ENCODE measurements at places on chromosomes 7 and 10. TPM values are rescaled to one million over a fixed set of nuclear protein-coding genes. Genes with fewer than 3 reads are reported as not detected.
A peak's percentile ranks its signal among the peaks of the same experiment; 100 is the strongest.

DNA sequence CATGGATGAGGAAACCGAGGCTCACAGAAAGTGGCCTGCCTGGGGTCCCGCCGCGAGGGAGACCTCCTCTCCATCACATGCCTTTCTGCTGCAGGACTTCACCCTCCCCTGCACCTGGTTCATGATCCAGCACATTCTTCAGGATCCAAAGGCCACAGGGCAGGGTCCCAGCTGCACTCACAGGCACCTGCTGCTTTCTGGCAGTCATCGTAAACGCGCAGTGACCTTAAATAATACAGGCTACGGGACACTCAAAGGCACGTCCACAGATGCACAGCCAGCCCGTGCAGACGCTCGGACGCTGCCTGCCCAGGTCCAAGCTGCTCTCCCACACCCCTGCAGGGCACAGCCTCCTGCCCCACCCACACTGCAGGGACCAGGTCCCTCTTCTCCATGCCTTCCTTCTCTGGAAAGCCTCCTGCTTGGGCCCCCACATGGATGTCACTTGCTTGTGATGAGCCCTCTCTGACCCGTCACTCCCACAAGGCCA is 49.9 kb downstream of the CALML3 start:
- H3K36me3 ChIP-seq = no peaks in the 10 kb centered on the region
- H3K4me1 ChIP-seq = no peaks in the 10 kb centered on the region
- H3K27ac ChIP-seq = no peak overlapping the region
- DNase-seq = no peak
- H3K27me3 ChIP-seq = no peaks in the 10 kb centered on the region

DNA sequence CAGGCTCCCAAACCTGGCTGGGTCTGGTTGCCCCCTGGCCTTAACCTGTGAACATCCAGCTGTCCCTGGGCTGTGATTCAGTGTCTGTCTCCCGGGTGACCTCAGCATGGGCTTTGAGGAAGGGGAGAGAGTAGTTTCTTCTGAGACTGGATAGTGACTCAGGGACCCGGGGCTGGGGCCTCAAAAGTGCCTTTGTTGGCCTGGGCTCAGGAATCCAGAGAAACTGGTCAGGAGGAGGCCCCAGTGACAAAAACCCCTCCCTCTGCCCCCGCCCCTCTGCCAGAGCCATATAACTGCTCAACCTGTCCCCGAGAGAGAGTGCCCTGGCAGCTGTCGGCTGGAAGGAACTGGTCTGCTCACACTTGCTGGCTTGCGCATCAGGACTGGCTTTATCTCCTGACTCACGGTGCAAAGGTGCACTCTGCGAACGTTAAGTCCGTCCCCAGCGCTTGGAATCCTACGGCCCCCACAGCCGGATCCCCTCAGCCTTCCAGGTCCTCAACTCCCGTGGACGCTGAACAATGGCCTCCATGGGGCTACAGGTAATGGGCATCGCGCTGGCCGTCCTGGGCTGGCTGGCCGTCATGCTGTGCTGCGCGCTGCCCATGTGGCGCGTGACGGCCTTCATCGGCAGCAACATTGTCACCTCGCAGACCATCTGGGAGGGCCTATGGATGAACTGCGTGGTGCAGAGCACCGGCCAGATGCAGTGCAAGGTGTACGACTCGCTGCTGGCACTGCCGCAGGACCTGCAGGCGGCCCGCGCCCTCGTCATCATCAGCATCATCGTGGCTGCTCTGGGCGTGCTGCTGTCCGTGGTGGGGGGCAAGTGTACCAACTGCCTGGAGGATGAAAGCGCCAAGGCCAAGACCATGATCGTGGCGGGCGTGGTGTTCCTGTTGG is at the start of gene CLDN4:
Gene CLDN4 (plus strand): TSS at position 316 of the 903 bp plus-strand sequence. CDS start 206 bp downstream, at position 522.
- no peaks in the 10 kb centered on the region for H3K36me3 ChIP-seq
- no peak for DNase-seq
- no peak within 1 kb of the TSS for H3K27ac ChIP-seq
- no peak within 1 kb of the TSS for H3K4me3 ChIP-seq
- peaks cover 5% of the 10 kb centered on the region for H3K27me3 ChIP-seq

- no peak overlapping the region for H3K4me3 ChIP-seq
- no peak for DNase-seq
- H3K27ac ChIP-seq = no peak overlapping the region
- no peaks in the 10 kb centered on the region for H3K36me3 ChIP-seq
- H3K27me3 ChIP-seq = no peaks in the 10 kb centered on the region
Observed at GRCh38 chr10:114681542-114681941, 23.5 kb upstream of the ABLIM1 start.

DNA sequence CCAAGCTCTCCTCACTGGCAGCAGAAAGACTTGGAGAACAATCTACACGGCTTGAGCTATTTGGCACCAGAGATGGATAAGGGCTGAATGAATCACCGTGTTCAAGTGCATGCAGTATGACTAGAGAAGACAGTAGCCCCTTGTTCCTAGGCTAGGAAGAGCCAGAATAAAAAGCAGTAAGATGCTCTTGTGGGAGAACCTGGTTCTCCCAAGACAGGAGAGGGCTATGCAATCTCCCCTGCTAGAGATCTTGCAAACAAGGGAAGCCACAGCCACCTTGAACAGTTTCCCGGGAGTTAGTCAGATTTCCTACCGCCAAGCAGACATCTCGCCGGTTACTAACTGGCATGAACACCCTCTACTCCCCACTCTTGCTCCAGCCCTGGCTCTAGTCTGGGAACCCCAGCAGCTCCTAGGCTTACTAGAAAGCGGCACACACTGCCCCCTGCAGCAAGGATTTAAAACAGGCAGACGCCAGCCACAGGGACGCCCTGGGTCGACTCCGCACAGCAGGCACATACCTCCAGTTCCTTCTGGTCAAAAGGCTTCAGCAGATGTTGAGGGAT is 107.3 kb downstream of the SMURF1 start:
- peak overlapping the region; percentile 18 for H3K27ac ChIP-seq
- peaks cover 22% of the 10 kb centered on the region for H3K36me3 ChIP-seq
- no peaks in the 10 kb centered on the region for H3K4me1 ChIP-seq
- H3K27me3 ChIP-seq = no peaks in the 10 kb centered on the region
- DNase-seq = no peak

GRCh38 chr7:79984210-79984609 is 150.4 kb upstream of the GNAI1 start:
- H3K36me3 ChIP-seq = no peaks in the 10 kb centered on the region
- H3K27ac ChIP-seq = no peak overlapping the region
- no peak overlapping the region for H3K4me3 ChIP-seq
- no peak for DNase-seq

DNA sequence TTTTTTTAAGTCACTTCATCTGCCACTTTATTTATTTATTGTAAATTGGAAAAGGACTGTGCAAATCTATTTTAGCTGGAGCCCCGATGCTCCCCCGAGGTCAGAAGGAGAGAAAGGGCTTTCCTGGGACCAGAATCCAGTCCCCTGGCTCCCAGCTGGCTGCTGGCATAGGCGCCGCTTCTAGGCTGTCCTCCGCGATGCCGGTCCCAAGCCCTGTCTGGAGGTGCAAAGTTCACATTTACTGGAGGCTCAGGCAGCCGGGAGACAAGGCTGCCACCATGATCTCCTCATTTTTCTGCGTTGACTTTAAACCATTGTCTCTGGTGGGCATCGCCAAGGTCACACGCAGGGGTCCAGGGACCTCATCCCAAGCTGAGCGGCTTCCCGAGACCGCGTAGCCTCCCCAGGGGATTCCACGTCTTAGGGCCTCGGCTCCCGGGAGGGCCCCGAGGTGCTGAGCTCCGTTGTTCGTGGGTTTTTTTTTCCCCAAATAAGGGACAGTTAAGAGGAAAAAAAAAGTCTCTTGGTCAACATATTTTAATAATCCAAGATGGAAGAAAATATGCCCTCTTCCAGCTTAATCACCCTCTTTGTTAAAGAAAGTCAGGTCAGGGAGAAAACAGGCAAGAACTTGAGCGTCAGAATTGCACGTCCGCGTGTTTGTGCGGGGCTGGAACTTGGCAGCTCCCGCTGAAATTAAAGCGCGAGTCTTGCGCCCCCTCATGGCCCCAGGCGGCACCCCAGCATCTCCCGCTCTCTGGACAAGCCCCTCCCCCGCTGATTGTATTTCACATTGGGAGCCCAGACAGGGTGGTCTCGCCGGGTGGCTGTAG is 11.9 kb downstream of the RGR start:
- no peak overlapping the region for H3K27ac ChIP-seq
- H3K4me3 ChIP-seq = no peak overlapping the region
- H3K36me3 ChIP-seq = no peaks in the 10 kb centered on the region
- H3K4me1 ChIP-seq = peaks cover 7% of the 10 kb centered on the region
- peaks cover 19% of the 10 kb centered on the region for H3K27me3 ChIP-seq

- peak; percentile 33 for DNase-seq
- H3K4me1 ChIP-seq = no peaks in the 10 kb centered on the region
- no peak overlapping the region for H3K27ac ChIP-seq
- H3K4me3 ChIP-seq = no peak overlapping the region
- no peaks in the 10 kb centered on the region for H3K36me3 ChIP-seq
- peaks cover 2% of the 10 kb centered on the region for H3K27me3 ChIP-seq
Observed at GRCh38 chr7:20440472-20441105, 109.9 kb downstream of the ITGB8 start.

- H3K4me1 ChIP-seq = no peaks in the 10 kb centered on the region
- DNase-seq = no peak
- H3K27ac ChIP-seq = no peak overlapping the region
Observed at GRCh38 chr10:101617102-101617823, 29.1 kb downstream of the DPCD start.

GRCh38 chr10:86699991-86700840 is 31.9 kb downstream of the LDB3 start:
- no peaks in the 10 kb centered on the region for H3K4me1 ChIP-seq
- H3K27ac ChIP-seq = no peak overlapping the region
- no peak overlapping the region for H3K4me3 ChIP-seq
- no peak for DNase-seq
- H3K36me3 ChIP-seq = no peaks in the 10 kb centered on the region
- H3K27me3 ChIP-seq = no peaks in the 10 kb centered on the region

- H3K4me1 ChIP-seq = no peaks in the 10 kb centered on the region
- H3K4me3 ChIP-seq = no peak overlapping the region
- no peaks in the 10 kb centered on the region for H3K36me3 ChIP-seq
Observed at GRCh38 chr10:12907656-12908055, 93.9 kb downstream of the CCDC3 start.

- H3K36me3 ChIP-seq = no peaks in the 10 kb centered on the region
- peaks cover 12% of the 10 kb centered on the region for H3K27me3 ChIP-seq
- peaks cover 10% of the 10 kb centered on the region for H3K4me1 ChIP-seq
- H3K27ac ChIP-seq = no peak overlapping the region
Observed at GRCh38 chr7:151381348-151382078, 28.3 kb downstream of the WDR86 start.

- no peaks in the 10 kb centered on the region for H3K36me3 ChIP-seq
- H3K4me1 ChIP-seq = peaks cover 13% of the 10 kb centered on the region
- H3K27me3 ChIP-seq = no peaks in the 10 kb centered on the region
Observed at GRCh38 chr7:12728192-12728538, 40.7 kb downstream of the ARL4A start.

GRCh38 chr7:107953265-107953923 is 49.6 kb downstream of the LAMB1 start:
- H3K27me3 ChIP-seq = no peaks in the 10 kb centered on the region
- no peaks in the 10 kb centered on the region for H3K36me3 ChIP-seq
- H3K27ac ChIP-seq = no peak overlapping the region
- no peak overlapping the region for H3K4me3 ChIP-seq
- H3K4me1 ChIP-seq = no peaks in the 10 kb centered on the region

GRCh38 chr10:71038921-71039320 is 150.6 kb upstream of the PCBD1 start:
- no peaks in the 10 kb centered on the region for H3K4me1 ChIP-seq
- no peaks in the 10 kb centered on the region for H3K36me3 ChIP-seq
- no peak for DNase-seq
- H3K27me3 ChIP-seq = no peaks in the 10 kb centered on the region

GRCh38 chr10:17644485-17644943 is 563 bp downstream of the STAM start:
- H3K27me3 ChIP-seq = no peaks in the 10 kb centered on the region
- peaks cover 13% of the 10 kb centered on the region for H3K36me3 ChIP-seq
- H3K4me3 ChIP-seq = peak overlapping the region; percentile 88
- peak overlapping the region; percentile 99 for H3K27ac ChIP-seq

- peaks cover 4% of the 10 kb centered on the region for H3K4me1 ChIP-seq
- no peak overlapping the region for H3K4me3 ChIP-seq
- H3K27ac ChIP-seq = no peak overlapping the region
- DNase-seq = no peak
Observed at GRCh38 chr10:77835669-77836086, 90.9 kb downstream of the DLG5 start.

GRCh38 chr7:50216626-50217025 is 87.9 kb upstream of the IKZF1 start:
- peaks cover 63% of the 10 kb centered on the region for H3K4me1 ChIP-seq
- no peaks in the 10 kb centered on the region for H3K36me3 ChIP-seq
- DNase-seq = no peak
- no peaks in the 10 kb centered on the region for H3K27me3 ChIP-seq

DNA sequence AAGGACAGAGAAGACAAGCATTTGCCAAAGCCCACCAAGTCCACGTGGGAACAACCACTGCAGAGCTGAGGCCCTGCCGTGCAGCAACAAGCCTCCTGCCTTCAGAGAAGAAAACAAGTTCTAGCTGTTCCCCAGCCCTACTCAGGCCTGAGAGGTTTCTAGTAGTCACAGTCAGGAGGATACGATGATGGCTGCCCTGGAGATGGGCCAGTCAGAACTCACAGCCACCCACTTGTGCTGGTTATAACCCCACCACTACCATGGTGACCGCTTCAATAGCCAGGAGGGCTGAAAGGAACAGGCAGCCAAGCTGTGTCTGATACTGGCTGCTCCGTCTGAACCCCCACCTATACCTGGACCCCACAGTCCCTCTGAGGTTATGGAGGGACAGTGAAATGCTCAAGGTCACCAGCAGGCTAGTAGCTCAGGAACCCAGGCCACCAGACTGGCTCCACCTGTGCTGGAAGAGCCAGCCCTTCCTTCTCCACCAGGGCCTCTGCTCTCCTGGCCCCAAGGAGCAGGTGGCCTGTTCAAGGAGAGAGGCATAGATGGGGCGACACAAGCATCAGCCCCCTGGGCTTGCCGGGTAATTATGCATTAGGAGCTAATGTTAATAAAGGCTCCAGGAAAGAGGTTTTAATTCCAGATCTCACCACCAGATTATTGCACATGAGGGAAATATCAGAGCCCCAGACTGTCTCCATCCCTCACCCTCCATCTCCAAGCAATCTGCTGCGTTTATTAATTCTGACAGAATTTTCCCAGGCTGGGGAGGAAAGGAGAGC is 125.8 kb upstream of the PCBD1 start:
- DNase-seq = no peak
- H3K27ac ChIP-seq = no peak overlapping the region
- no peaks in the 10 kb centered on the region for H3K27me3 ChIP-seq
- no peaks in the 10 kb centered on the region for H3K36me3 ChIP-seq
- no peaks in the 10 kb centered on the region for H3K4me1 ChIP-seq
- H3K4me3 ChIP-seq = no peak overlapping the region

MKI67 gene
- total RNA-seq = 266 TPM

COL26A1 gene
- total RNA-seq = not detected

PKD2L1 gene
- total RNA-seq = not detected

ABCA13 gene
- not detected for total RNA-seq

NODAL gene
- total RNA-seq = not detected

NKX1-2 gene
- not detected for total RNA-seq
